AG20443 (cell line): ENCODE measurements at places on chromosomes 16 and 17.
A peak's percentile ranks its signal among the peaks of the same experiment; 100 is the strongest.

- peak; percentile 21 for DNase-seq
Observed at GRCh38 chr17:57541472-57542394, 203.4 kb downstream of the CCDC182 start.

GRCh38 chr16:52002026-52002425, 544.9 kb downstream of the TOX3 start:
- no peak for DNase-seq

GRCh38 chr17:69810326-69810965, 264.6 kb upstream of the KCNJ16 start:
- DNase-seq = no peak

- DNase-seq = no peak
Observed at GRCh38 chr17:6092182-6092902, 22.2 kb downstream of the WSCD1 start.

- DNase-seq = peak; percentile 80
Observed at GRCh38 chr17:10061111-10061845, 137.1 kb downstream of the GAS7 start.

DNA sequence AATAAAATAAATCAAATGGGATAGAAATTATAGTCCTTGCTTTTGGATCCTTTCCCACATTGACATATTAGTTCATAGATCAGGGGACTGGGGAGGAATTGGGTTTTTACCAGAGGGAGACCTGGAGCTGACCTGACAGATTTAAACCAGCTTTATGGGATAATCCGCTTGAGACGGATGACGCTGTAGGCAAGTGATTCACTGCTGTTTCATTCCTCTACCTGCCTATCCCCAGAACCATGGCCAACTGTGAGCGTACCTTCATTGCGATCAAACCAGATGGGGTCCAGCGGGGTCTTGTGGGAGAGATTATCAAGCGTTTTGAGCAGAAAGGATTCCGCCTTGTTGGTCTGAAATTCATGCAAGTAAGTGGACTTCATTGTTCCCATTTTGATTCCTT, 2.1 kb downstream of the NME1 start:
- DNase-seq = no peak
